Sigmoid colon (tissue), 7 donors: ENCODE measurements at places on chromosomes 12 and 14. TPM values are rescaled to one million over a fixed set of nuclear protein-coding genes. Genes with fewer than 3 reads are reported as not detected.

GRCh38 chr12:92639017-92639416 is 63.8 kb upstream of the PLEKHG7 start:
- DNase-seq = no peak

DNA sequence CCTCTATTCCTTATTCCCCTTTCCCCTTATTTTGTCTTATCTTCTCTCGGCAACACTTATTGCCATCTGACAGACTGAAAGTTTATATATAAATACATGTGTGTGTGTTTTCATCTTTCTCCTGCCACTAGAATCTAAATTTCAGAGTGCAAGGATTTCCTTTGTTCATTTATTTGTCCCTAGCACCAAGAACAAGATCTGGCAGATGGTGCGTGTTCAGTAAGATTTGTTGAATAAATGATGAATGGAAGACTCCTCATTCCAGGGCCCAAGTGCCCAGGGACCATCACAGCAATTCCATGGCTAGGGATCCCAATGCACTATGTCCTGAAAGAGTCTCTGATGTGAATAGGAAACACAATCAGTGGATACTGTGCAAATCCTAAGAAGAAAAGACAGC is 97.9 kb upstream of the EEA1 start:
- DNase-seq = no peak

Gene GPR135
- 6.4 TPM for total RNA-seq

Gene ADAMTS20
- total RNA-seq = not detected
